NCI-H69 (cell line): ENCODE measurements at places on chromosomes 3 and 15.

DNA sequence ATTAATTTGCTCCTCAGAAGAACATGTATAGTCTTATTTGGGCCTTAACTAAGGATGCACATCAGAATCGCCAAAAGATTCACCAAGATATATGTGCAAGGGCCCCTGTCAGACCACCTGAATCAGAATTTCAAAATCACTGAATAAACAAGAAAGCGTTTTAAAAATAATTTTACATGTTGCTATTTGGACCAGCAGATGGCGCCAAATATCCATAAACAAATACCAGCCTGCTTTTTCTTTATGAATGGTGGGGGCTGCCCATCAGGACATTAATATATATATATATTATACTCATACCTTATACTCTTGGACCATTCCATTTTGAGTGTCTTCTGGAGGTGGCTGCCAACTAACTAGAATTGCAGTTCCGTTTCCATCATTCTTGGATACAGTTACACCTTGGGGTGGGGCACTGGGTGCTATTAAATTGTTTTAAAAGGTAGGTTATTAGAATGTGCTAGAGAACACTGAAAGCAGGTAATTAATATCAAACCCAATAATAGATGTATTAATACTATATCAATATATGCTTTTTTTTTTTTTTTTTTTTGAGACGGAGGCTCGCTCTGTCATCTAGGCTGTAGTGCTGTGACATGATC, 1108.3 kb downstream of the ROBO1 start:
- peak; percentile 63 for DNase-seq

DNA sequence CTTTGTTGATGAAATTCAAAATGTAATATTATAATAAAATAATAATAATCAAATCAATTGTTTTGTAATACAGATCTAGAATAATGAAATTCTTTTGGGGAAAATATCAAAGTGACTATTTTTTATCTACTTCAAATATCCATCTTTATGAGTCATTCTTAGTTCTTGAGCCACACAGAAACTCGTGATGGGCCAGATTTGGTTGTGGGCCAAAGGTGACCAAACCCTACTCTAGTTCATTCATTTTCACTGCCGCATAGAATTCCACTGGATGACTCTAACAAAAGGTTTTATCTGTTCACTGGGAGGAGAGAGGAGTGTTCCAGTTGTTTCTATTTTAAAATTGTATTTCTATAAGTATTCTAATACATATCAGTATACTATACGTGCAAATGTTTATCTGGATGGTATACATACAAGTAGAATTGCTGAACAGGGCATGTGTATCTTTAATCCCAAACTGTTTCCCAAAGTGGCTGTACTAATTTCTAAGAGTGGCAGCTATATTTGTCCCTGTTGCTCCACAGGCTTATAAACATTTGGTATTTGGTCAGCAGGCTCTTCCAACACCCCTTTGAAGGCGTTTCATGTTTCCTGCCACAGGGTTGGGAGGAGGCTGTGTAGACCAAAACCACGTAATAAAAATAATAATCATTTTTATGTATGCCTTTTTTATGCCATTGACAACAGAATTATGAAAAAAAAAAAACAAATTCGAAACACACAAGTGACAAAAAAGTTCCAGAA, 7.3 kb upstream of the RTP3 start:
- no peak for DNase-seq

DNA sequence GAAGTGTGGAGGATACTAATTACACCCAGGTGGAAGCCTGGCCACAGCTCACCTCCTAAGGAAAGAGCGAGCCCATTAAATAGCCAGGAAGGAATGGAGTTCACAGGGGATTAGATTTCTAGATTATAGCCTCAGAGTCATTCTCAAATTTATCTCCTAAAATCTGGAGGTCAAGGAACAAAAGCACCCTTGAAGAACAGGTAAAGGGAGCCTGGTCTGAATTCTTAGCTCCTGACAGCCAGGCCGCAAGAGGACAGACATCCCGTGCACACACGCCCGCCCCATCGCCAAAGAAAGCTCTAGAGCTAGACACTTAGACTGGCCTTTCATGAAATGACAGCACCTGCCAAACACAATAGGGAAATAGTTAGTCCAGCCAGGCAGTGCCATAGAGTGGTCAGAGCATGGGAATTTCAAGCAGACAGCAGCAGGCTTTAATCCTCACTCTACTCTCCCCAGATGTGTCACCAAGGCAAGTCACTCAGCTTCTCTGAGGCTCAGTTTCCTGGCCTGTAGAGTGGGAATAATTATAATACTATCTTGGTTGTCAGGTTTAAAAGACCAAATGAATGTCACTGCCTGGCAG, 59.2 kb downstream of the LIPC start:
- DNase-seq, result no peak

- peak; percentile 13 for DNase-seq
These were observed 27.5 kb downstream of the MASP1 start for GRCh38 chr3:187264021-187264420.

DNA sequence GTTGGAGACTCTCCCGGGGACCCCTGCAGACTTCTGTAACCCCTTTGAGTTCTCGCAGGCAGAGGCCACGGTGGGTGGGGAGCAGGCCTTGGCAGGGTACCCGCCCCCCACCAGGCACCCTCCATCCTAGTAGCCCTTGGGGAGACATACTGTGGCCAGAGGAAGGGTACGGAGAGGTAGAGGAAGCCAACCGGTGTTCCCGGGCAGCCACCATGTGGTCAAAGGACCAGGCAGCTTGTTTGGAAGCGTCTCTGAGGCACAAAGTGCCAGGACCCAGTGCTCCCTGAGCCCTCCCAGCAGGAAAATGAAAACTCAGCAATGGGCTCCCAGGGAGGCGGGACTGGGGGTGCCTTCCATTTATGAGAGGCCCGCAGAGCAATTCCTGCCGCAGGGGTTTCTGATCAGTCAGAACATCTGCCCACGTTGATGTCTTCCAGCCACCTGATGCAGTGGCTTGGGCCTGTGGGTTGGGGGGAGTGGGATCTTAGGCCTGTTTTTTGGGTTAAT, 53.0 kb upstream of the CGNL1 start:
- peak; percentile 95 for DNase-seq

GRCh38 chr15:75840659-75841058, 2.6 kb upstream of the UBE2Q2 start:
- no peak for DNase-seq

GRCh38 chr15:100867433-100867832, 12.2 kb upstream of the ALDH1A3 start:
- no peak for DNase-seq

GRCh38 chr3:152964911-152965609, 130.1 kb downstream of the P2RY1 start:
- DNase-seq, result no peak

DNA sequence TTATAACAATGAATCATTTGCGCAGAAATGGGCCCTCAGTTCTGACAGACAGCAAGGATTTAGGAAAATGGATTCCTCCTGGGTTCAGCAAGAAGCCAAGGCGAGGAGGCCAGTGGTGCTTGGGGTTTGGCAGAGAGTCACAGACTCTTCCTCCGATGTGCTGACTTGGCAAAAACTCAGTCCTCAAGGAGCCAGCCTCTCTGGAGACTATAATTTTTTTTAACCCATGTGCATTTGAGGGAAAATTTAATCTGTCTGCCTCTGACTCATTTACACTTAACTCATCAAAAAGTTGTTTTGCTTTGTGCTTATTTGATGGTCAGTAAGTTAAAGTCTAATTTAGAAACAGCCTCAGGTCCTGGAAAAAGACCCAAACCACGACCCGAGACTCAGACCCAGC, 34.2 kb upstream of the SLC24A5 start:
- no peak for DNase-seq

DNA sequence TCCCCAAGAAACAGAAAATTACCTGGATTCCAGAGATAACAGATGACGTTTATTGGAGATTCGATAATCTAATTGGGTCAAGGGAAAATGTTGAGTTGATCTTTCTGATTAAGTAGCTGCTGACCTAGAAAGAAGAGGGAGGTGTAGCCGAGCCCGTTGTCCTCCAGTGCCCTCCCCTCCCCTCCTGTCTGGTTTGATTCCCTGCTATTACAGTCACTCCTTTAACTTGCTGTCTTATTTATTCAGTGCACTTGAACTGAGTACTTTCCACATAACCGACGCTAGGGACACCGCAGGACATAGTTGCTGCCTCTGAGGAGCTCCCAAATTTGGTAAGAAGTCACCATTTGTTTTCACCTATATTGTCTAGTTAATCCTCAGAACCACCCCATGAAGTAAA, 103.7 kb downstream of the AQP9 start:
- DNase-seq, result peak; percentile 95

DNA sequence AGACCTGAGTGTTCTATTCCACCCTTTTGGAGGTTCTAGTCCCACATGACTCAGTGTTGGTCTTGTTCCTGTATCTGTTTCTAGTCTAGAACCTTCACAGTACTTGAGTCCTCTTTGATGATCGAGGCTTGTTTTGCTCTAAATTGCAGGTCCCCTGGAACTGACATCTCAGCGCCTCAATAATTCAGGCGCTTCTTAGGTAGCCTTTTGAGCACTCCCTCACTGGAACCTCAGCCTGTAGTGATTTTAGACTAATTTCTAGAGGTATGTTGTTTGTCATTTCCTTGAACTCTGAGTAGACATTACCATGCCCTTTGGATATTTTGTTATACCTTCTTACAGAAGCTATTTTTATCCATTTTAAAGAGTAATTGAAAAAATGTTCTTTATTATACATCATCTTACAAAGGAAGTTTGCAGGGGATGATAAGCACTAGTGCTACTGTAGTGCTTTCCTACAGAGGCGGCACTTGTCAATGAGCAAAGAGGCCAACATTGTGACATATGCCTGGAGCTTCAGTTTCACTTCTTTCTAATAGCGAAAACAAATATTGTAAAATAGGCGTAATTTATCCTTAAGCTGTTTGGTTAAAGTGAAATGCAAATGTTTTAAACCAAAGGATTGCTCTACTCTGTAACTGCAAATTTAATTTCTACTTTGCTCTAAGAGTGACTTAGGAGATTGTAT, 75.7 kb downstream of the EFL1 start:
- DNase-seq, result no peak

DNA sequence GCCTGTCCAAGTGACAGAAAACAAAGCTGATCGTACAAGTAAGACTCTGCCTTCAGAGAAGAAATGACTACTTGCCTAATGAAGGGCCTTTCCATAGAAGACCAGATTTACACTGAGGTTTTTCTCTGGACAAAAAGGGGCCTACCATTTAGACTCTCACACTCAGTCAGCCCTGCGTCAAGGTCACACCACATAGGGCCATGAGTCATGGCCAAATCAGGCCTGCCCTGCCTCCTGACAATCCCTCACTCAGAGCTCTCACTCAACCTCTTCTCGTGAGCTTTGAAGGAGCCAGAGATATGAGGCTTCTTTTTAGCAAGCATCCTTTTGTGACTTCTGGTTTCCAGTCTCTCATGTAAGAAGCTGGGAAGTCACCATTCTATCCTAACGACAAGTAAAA, 68.1 kb upstream of the NMNAT3 start:
- peak; percentile 6 for DNase-seq

GRCh38 chr3:150372320-150372719, 35.8 kb upstream of the TSC22D2 start:
- DNase-seq, result no peak

- DNase-seq, result peak; percentile 75
These were observed 826 bp downstream of the LRRC58 start for GRCh38 chr3:120348065-120348990.

DNA sequence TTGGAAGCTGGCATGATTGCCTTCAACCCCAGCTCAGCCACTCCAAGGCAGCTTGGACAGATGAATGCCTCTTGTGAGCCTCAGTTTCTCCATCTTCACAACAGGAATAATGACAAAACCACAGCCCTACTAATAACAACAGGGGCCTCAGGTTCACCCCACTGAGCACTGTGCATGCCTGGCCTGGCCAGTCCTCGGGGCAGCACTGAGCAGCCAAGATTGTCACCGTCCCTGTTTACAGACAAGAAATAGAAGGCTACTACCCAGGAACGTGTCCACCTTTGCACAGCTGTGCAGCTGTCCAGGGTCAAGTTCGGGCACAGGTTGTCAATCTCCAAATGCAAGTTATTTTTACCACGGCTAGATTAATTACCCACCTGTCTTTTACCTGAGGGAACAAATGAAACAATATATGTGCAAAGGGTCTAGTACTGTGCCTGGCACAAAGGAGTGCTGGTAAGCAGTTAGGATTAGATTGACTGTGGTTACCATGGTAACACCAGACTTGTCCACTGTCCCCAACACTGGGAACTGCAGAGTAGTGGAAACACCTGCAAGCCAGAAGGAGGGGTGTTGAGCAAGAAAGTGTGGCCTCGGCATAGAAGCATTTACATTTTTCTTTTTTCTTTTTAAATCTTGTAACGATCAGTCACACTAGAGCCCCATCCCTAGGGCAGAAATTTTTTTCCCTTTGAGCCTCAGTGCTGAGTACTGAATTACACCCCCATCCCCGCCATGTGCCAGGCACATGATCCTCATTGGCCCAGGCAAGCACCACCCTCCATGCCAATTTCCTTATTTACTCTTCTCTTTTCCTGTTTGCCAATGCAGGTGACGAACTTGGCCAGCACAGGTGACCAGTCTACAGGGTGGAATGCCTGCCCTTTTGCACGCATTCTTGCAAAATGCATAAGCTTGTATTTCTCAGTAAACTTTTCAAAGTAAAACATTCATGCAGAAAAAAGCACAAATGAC, 66.3 kb upstream of the SLC6A6 start:
- peak; percentile 69 for DNase-seq

DNA sequence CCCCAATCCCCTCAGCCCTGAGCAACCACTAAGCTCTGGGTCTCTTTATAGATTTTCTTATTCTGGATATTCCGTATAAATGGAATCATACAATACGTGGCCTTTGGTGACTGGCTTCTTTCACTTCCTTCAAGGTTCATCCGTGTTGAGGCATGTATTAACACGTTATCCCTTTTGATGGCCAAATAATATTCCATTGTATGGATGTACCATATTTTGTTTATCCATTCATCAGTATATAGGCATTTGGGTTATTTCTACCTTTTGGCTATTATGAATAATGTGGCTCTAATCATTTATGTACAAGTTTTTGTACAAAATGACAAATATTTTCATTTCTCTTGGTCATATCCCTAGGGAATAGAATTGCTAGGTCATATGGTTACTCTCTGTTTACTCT, 284.4 kb downstream of the FAM43A start:
- DNase-seq, result no peak

GRCh38 chr3:55690726-55691125, 203.6 kb upstream of the WNT5A start:
- peak; percentile 62 for DNase-seq

- DNase-seq, result no peak
These were observed 9.0 kb downstream of the PPM1M start for GRCh38 chr3:52254608-52255007.

DNA sequence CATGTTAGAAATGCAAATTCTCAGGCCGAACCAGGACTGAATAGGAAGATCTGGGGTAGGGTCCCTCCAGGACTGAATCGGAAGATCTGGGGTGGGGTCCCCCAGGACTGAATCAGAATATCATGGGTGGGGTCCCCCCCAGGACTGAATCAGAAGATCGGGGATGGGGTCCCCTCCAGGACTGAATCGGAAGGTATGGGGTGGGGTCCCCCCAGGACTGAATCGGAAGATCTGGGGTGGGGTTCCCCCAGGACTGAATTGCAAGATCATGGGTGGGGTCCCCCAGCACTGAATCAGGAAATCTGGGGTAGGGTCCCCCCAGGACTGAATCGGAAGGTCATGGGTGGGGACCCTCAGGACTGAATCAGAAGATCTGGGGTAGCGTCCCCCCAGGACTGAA, 48.2 kb upstream of the TNK2 start:
- DNase-seq, result no peak

- DNase-seq, result no peak
These were observed 969.6 kb upstream of the ALCAM start for GRCh38 chr3:104396974-104397669.

- DNase-seq, result no peak
These were observed 1.9 kb upstream of the BCL2A1 start for GRCh38 chr15:79972863-79973262.

GRCh38 chr3:63960048-63960711, 48.0 kb upstream of the SCAANT1 start:
- peak; percentile 69 for DNase-seq

GRCh38 chr3:38247366-38248035, 18.1 kb upstream of the SLC22A13 start:
- peak; percentile 85 for DNase-seq
